NCI-H2029 (cell line): ENCODE measurements at places on chromosomes 3 and 15.

DNA sequence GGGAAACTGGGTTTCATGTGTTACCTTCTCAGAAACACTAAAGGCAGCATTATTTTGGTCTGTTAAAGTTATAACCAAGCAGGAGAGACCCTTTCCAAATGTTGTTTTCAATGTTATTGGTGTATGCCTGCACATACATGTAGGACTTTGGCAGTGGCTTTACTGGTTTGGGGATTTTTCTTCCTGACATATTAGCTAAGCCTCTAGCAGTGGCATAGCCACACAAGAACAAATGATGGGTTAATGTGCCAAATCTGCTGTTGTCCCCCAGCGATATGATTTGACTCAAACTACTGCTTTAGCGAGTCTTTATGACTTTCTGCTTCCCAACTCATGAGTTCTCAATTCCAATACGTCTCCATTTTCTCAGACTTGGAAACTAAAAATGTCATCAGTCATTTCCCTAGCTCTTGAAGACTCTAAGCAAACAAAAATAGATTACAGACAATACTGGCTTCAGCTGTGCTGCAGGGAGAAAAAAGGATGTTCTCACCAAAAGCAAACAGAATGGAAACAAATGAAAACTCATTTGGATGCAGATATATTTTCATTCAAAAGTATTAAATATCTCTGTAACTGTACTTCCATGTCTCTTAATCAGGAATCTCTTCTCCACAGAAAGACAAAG lies 29.6 kb downstream of the TPM1 start:
- DNase-seq: no peak

DNA sequence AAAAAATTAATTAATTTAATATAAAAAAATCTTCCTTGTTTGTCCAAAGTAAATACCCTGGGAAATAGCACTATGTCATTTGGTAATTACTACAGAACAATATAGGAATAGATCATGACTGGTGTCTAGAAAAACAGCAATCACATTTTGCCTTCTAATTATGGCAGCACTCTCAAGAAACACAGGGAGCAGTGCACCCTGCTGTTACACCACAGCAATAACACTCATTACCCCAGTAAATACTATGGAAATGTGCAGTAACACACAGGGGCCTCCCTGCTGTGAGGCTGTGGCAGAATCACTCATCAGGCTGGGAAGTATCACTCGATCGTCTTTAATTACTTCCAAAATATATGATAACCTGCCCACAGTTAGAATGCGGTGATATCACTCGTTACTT lies 646.0 kb downstream of the TUSC7 start:
- DNase-seq: no peak

- no peak for DNase-seq
These were observed 6.8 kb upstream of the TRH start for GRCh38 chr3:129967761-129968160.

GRCh38 chr3:52530918-52531826 lies 2.5 kb downstream of the NT5DC2 start:
- no peak for DNase-seq

DNA sequence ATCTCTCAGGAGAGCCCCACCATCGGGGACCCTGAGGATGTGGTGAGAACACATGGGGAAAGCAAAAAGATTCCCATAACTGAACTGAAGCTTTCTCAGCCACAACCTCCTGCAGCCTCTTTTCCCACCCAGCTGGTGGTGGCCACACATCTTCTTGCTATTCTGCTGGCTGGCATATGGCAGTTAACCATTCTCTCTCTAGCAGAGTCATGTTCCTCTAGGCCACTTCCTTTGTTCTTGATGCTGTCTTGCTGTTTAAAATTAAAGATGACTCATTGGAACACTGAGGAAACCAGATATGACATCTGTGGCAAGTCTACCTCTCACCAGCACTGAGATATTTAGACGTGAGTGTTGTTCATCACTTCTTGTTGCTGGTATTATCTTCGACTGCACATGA lies 180.3 kb upstream of the ROBO2 start:
- DNase-seq: no peak

DNA sequence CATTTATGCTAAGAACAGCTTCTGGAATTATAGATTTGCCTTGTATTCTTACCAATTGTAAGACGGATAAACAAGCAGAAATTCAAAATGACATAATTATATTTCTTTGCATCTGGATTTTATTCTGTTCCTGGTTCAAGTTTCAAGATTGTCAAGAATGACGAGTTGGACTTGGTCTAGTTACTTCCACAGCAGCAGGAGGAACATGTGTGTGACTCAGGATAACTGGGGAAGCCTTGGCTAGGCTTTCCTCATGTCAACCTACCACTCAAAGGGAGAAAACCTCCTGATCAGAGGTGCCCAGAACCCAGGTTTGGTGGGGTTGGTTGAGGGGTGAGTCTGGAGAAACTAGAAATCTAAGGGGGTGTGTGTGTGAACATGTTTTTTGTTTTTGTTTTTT lies 259.7 kb downstream of the SOX2 start:
- DNase-seq: no peak

GRCh38 chr3:33898901-33899300 lies 100.5 kb downstream of the PDCD6IP start:
- DNase-seq: no peak

DNA sequence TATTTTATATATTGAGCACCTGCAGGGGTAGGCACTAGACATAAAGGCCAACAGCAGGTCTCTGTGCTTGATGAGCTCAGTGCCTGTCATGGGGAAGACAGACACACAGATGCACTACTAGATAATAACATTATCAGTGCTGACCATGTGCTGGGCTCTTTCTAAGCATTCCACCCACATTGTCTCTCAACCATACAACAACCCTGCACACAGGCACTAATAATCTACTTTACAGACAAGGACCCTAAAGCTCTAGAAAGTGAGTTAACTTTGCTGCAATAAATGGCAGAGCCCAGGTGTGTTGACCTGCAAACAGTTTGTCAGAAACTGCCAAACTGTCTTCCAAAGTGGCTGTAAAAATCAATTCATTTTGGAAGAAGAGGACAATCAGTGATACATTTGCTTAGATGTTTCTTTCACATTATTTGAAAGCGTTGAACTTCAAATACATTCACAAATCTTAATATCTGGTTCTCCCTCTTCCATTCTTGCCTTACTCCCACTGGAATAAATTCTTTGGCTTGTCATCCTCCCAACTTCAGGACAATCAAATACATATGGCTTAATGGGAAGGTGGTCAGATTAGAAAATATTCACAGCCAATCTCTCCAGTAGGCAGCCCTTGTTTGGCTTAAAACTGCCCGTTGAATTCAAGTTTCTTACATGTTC lies 11.0 kb upstream of the PP2D1 start:
- DNase-seq: no peak

DNA sequence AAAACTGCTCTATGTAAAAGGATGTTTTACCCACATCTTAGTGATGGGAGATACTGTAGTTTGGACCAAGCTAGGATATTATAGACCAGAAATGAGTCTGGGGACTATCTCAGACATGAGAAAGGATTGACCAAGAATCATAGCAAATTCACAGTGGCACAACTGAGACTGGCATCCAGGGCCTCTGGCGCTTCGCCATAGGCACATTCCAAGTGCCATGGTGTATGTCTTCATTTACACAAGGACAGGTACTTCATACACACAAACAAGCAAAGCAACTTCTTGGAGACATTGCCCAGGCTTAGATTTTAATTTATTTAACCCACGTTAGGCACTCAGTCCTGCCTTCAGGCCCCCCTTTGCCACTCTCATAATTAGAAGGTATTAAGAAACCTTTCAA lies 28.9 kb downstream of the CACNA1D start:
- no peak for DNase-seq

GRCh38 chr3:68306571-68306970 lies 625.8 kb downstream of the TAFA4 start:
- DNase-seq: no peak
